ENCODE measurements at places on chromosomes 12 and 14.

DNA sequence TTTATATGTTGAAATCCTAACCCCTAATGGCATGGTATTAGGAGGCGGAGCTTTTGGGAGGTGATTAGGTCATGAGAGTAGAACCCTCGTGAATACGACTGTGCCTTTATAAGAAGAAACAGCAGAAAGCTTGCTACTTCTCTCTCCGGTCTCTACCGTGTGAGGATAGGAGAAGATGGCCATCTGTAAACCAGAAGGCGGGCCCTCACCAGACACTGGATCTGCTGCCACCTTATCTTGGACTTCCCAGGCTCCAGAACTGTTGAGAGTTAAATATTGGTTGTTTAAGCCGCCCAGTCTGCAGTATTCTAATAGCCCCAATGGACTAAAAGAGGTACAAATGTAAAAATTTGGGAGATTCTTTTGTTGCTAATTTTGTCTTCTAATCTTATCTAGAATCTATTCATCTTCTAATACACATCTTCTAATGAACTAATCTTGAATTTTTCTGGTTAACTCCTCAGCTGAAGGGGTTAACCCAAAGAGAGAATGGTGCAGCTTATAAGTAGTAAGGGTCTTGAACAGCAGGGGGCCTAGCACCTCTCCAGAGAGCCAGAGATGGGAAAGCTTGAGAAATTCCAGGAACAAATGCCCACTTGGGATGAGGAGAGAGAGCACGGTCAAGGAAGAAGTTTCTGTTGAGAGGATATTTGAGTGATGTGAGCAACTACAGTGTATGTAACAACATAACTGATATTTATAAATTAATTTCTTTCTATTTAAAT lies 264.0 kb upstream of the GRIP1 start:
- DNase-seq: no peak

GRCh38 chr12:66823857-66824570 lies 145.1 kb upstream of the GRIP1 start:
- DNase-seq: no peak

GRCh38 chr12:1768615-1769014 lies 51.8 kb upstream of the LRTM2 start:
- DNase-seq: no peak

DNA sequence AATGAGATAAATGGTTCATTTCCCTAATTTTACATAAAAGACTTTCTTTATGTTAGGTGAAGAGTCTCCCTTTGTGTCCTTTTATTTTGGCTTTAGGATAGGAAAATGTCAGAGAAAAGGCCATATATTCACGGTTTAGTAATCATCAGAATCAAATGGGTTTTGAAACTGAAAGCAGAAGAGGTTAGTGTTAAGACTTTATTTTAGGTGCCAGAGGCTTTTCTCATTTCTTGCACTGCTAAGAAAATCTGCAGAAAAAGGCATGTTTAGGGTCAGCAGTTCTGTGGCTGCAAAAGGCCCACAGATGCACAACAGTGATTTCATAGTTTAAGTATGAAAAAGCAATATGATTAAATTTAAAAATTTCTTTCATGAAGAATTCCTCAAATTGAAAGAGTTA lies 80.4 kb upstream of the SINHCAF start:
- no peak for DNase-seq

- DNase-seq: no peak
These were observed 158.9 kb upstream of the PWP1 start for GRCh38 chr12:107526555-107527180.

DNA sequence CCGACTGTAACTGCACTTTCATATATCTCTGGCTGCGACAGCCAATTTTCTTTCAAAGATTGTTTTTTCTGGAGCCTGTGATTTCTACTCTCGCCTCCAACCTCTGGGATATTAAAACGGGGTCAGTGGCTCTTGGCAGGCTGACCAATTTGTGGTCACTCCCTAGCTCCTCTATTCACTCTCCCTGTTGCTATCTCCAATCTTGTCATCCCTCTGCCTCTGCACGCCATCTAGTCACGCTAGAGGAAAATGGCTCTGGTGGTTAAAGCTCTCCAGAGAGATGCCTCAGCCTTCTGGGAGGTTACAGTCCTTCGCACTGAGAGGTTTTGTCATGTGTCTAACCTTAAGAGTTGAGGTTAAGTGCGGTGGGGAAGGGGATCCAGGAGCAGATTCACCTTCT lies 59.8 kb upstream of the CISTR start:
- no peak for DNase-seq

- DNase-seq: no peak
These were observed 1.5 kb upstream of the KCNH3 start for GRCh38 chr12:49537231-49537751.

DNA sequence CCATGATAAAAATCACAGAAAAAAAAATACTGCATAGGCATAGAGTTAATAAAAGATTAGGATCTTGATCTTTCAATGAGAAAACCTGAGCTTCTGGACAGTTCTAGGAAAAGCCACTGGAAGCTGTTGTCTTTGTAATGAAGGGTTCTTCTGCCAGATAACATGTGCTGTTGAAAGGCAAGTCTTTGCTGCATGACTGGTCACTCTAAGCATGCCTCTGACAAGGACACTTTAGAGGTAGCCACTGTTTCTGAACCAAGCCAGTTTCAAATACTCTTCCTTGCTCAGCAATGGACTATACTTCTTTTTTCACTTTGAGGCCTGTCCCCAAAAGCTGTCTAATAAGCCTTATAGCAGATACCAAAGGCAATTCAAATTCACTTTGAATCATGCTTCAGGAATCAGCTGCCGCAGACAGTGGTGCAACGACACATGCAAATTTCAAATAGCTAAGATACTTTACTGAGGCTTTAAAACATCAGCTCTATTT lies 70.2 kb downstream of the BTG1 start:
- no peak for DNase-seq

- DNase-seq: no peak
These were observed 213.1 kb downstream of the AEBP2 start for GRCh38 chr12:19652386-19652785.

GRCh38 chr12:30792648-30793499 lies 38.1 kb upstream of the CAPRIN2 start:
- DNase-seq: no peak

- no peak for DNase-seq
These were observed 520.7 kb downstream of the TRHDE start for GRCh38 chr12:72792889-72793288.

DNA sequence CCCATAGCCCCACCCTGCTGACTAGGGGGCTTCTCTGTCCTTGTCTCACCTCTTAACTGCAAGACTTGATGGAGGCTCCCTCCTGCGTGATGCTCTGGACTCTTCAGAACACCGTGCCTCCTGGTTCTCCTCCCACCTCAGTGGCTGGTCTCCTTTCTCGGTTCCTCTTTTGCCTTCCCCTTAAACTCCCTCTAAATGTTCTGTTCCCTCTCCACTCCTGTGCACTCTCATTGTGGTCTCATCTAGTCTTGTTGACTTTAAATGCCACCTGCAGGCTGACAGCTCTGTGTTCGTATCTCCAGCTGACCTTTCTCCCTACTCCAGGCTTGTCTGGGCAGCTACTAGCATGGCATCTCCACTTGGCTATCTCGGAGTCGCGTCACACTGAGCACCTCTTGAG lies 28.3 kb downstream of the DYNC1H1 start:
- DNase-seq: no peak

DNA sequence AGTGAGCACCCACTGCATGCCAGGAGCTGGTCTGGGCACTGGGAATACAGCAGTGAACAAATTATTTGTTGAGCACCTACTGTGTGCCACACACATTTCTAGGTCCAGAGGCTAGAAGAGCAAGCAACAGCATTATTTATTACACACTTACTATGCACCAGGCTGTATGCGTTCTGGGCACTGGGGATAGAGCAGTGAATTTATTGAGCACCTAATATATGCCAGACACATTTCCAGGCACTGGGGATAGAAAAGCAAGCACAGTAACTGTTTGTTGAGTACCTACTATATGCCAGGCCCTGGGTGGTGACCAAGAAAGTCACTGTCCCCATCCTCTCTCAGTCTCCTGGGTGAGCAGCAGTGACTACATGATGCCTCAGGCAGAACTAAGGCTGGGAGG lies 107.5 kb upstream of the NCOR2 start:
- DNase-seq: no peak

DNA sequence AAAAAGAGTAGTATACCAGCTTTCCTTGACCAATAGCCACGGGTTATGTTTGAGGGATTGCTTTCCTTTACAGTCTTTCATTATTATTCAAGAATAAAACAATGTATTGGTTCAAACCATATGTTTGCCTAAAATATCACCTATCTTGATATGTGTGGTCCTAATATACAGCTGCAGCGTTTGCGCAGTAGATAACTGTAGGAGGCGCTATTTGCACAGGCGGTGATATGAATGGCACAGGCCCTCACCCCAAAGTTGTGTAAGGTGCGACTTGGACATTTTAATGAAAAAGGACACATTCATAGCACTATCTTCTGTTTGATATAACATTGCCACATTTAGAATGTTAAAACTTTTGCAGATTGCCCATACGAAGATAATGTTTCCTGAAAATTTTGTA lies 298.4 kb downstream of the TRHDE start:
- no peak for DNase-seq

DNA sequence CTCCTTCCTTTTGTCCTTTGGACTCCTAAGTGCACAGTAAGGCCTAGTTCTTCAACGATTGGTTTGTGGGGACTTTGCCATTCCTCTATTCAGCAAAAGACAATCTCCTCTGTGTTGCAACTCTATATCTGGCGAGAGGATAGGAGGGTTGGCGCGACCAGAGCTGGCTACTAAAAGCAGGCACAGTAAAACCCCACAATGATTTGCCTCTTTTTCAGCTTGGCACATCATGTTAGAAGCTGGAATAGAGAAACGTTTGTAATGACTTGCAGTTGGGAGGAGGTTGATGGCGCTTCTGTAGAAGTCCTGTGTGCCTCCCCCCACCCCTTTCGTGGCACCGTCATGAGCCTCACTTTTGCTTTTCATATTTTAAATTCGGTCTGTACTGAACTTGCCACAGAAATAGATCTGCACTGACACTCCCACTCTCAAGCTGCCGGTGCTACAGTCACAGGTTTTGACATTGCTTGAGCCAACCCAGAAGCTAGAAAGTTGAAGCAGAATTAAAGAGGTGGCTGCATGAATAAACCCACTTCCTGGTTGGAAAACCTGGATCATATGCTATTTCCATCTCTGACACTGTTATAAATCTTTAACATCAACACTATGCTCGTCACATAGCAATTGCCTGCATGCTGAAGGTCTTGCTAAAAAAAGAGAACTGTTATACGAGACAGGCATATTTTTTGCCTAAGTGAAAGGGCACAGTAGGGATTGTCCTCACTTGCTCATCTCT lies 315.3 kb upstream of the PRICKLE1 start:
- no peak for DNase-seq

DNA sequence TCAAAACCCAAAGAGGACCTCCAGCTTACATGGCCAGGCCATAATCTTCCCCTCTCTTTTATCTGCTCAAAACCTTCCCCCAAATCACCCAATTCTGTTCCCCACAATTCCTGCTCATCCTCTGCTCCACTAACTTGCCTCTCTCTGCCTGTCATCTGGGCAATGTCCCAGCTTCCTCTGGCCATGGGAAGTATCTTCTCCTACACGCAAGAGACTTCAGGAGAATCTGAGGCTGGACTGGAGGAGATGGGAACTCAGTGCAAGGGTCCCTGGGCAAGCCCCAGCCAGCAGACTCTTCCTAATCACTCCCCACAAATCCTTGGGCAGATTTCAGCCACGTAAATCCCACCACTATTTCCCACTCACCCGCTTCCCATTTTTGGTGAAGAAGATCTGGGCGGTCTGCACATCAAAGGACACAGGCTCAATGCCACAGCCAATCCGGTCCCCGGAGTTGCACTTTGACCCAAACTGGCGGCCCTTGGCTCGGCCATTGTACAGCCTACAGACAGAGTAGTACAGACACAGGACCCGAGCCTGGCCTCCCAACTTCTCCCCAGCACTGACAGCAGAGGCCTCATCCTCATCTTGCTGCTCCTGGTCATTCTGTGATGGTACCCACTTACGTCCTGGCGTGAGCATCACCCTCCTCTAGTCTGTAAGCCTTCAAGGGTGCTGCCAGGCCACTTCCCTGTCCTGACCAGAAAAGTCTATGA lies 4.7 kb downstream of the SPRYD3 start:
- no peak for DNase-seq

GRCh38 chr12:92695056-92695455 lies 7.7 kb upstream of the PLEKHG7 start:
- DNase-seq: no peak

GRCh38 chr14:64757601-64758000 lies 53.4 kb downstream of the PLEKHG3 start:
- DNase-seq: no peak

DNA sequence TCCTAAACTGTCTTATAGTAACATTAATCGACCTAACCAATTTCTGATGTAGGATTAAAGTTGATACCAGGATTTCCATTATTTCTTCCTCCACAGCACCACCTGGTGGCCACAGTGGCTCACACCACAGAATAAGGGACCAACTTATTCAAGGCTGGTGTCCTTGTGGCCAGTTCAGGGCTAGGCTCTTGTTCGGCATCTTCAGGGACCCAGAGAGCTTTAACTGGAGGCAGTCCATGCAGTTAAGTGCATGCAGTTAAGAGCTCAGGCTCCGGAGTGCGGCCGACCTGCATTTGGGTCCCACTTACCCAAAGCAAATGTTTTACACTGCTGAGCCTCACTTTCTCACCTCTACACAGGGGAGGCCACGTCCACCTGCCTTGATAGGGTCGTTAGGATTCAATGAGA lies 42.0 kb upstream of the GPR68 start:
- peak; percentile 90 for DNase-seq

DNA sequence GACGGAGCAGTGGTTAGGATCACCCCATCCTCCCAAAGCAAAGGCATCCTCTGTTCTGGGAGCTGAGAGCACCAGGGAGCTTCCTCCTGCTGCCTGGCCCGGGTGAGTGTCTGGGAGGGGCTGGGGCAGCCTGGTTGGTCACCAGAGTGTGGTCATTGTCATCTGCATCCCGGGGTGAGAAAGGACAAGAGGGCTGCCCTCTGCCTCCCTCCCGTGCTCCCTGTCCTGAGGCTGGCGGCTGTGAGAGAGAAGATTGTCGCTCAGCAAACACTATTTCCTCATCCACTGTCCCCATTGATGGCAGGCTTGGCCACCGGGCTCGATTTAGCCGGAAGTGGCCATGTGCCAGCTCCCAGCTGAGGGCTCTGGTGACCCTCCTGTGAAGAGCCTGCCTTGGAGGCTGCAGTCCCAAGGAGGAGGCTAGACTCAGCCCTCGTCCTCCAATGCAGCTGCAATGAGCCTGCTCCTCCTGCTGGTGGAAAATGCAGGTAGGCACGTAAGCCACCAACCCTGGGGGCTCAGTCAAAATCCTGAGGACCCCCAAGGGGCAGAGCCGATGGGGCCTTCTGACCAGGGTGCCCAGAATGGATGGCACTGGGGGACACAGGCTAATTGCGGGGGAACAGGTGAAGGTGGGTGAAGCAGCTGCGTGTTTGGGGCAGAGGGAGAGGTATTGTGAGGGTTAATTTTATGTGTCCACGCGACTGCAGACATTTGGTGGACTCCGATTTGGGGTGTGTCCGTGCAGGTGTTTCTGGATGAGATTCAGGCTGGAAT lies 155.7 kb downstream of the KIF26A start:
- no peak for DNase-seq

Measured in stimulated activated CD4-positive, alpha-beta T cell treated with anti-CD3 and anti-CD28 coated beads, Interleukin-2, amount 100 ng/mL, for 24 hours (primary cell).